DMS153 (cell line): ENCODE measurements at places on chromosomes 13 and 19.
A peak's percentile ranks its signal among the peaks of the same experiment; 100 is the strongest.

DNA sequence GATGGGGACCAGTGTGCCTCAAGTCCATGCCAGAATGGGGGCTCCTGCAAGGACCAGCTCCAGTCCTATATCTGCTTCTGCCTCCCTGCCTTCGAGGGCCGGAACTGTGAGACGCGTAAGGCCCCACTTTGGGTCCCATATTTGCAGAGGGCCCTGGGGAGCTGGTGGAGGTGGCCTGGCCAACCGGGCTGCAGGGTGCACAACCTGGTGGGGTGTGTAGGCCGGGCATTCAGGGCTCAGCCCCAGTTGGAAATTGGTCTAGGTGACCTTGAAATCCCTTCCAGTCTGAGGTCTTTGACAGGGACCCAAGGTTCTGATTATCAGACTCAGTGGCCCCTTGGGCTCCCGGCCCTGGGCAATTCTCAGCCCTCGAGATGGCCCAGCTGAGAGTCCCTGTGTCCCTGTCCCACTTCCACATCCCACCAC lies 8.3 kb downstream of the F7 start:
- no peak for DNase-seq

DNA sequence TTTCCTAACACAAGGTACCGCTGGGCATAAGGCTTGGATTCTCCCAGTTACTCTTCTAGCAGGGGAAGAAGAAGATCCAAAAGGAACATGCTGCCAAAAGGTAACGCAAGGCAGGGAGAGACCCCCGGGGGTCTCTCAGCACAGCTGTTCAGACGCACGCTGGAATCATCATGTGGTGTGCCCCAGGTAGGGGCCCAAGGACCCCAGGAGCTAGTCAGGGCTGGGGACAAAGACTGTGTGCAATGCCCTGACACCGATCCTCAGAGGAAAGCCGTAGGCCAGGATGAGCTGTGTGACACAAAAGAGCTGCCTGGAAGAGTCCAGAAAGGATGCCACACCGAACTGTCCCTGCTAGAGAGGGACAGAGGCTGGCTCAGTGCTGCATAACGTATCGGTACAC lies 22.3 kb upstream of the EPHX3 start:
- DNase-seq = no peak

DNA sequence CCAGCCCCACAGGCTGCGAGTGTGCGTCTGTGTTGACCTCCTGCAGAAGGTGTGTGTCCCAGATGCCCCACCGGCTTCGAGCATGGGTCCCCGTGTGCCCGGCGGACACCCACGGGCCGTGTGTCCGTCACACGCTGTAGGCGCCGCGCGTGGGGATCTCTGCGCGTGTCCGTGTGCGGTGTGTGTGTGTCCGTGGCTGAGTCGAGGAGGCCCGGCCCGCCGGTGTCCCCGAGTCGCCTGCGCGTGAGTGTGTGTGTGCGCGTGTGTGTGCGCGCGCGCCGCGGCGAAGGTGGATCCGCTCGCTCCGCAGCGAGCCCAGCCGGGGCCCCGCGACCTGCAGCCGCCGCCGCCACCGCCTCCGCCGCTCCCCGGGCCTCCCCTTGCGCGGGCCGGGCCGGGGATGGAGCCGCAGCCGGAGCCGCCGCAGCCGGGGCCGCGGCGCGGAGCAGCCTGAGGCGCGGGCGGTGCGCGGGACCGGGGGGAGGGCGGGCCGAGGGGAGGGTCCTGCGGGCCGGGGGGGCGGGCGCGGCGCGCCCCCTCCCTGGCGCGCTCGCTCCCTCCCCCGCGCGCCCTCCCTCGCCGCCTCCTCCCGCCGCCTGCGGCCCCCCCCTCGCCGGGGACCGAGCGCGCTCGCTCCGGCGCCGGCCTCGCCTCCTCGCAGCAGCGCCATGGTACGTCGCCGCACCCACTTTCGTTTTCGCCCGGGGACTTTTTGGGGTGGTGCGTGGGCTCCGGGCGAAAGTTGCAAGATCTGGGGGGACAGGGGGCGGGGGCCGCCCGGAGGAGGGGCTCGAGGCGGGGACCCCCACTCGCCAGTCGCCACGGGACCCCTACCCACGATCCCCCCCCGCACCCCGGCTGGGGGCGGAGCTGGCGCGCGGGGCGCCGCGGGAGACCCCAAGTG lies 7.1 kb upstream of the NFIC start:
- no peak for DNase-seq

DNA sequence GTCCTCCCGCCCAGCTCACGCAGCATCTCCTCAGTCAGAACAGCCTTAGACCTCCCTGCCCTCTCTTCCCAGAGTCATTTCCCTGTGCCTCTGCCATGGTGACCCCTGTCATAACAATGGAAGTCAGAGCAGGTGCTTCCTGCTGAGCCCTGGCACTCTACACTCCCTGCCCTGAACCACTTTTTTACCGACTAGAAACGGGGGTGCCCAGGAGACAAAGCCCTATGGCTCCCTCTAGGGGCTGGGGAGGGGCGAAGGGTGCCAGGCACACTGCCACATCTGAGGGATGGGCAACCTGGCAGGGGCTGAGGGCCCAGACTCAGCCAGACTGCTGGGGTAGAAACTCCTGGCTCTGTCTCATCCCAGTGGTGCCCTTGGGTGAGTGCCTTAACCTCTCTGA lies 16.4 kb downstream of the ZNF574 start:
- DNase-seq = peak; percentile 93

GRCh38 chr19:44576843-44577565 lies 36.4 kb upstream of the IGSF23 start:
- no peak for DNase-seq

GRCh38 chr13:77535448-77535847 lies at the start of gene SCEL:
Gene SCEL, plus strand, starts transcription at chr13:77535706. Its CDS starts 20,170 bp downstream, at chr13:77555876.
- DNase-seq = no peak

DNA sequence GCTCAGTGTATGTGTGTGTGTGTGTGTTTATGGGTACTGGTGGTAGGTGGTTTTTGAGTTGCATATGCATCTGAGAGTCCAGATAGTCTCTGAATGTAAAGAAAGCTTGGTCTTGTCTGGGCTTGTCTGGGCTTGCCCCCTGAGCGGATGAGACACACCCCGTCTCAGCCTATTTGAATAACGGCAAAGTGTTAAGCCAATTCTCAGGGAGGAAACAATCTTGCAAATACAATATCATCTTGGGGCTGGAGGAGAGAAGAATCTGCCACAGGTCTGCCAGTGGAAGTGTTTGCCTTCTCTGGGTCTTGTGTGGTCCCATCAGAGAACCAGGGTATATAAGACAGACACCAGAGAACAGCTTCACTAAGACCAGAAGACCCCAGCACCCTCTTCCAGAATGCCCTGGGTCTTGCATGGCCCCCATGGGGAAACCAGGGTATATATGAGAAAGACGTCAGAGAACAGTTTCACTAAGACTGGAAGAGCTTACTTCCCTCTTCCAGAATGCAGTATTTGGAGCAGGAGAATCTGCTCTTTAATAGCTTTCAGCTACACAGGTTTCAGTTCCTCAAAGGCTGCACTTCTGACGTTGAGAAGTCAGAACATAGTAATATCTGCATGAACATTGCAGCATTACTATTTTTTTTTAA lies 13.3 kb downstream of the CD70 start:
- DNase-seq = peak; percentile 21
